CD4-positive, alpha-beta T cell treated with Interleukin-6 for 4 hours (primary cell): ENCODE measurements at places on chromosomes 5 and 9.
A peak's percentile ranks its signal among the peaks of the same experiment; 100 is the strongest.

DNA sequence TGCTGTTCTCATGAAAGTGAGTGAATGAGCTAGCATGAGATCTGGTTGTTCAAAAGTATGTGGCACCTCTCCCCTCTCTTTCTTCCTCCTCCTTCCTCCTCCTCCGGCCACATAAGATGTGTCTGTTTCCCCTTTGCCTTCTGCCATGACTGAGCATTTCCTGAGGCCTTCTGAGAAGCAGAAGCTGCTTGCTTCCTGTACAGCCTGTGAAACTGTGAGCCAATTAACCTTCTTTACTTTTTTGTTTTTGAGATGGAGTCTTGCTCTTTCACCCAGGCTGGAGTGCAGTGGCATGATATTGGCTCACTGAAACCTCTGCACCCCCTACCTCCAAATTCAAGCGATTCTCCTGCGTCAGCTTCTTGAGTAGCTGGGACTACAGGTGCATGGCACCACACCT is 6.1 kb downstream of the S100Z start:
- peak; percentile 57 for DNase-seq

- no peak for DNase-seq
Observed at GRCh38 chr9:110900917-110901316, 137.4 kb downstream of the LPAR1 start.

DNA sequence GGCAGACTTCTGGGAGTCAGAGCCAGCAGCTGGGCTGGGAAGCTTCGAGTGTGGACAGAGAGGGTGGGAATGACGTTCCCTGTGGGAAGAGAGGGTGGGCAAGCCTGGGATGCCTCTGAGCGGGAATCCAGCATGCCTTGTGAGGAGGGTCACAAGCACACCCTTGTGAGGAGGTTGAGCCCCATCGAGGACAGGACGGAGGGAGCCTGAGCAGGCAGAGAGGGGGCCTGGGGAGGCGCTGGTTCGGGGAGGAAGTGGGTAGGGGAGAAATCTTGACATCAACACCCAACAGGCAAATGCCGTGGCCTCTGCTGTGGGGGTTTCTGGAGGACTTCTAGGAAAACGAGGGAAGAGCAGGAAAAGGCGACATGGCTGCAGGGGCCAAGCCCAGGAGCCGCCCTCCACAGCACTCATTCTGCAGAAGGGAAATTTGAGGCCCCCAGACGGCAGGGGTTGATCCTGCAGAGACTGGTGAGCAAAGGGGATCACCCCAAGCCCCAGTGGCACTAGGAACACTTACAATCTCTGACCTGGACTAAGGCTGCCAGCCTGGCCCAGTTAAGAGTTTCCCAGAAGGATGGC is 1.1 kb upstream of the IL13 start:
- no peak for DNase-seq

GRCh38 chr5:163453705-163454104 is 6.2 kb downstream of the NUDCD2 start:
- no peak for DNase-seq

GRCh38 chr5:180159756-180160155 is 49.3 kb downstream of the RASGEF1C start:
- DNase-seq: no peak

- no peak for DNase-seq
Observed at GRCh38 chr5:120550358-120550757, 86.3 kb downstream of the PRR16 start.

DNA sequence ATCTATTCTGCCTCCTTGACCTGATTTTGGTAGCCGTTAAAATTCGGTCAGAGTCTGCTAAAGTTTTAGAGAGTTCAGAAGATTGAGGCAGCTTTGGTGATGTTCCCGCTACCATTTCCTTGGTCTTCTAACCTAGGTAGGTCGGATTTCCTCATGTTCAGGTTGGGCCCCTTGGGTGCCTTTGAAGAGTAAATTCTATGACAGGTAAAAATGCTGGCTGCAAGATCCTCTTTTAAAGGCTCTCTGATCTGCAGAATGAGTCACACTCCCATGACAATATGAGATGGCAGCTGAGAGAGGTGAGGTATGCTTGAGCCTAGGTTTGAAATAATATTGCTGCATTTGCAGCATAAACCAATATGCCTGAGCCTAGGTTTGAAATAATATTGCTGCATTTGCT is 198.9 kb downstream of the TSSK1B start:
- no peak for DNase-seq

- peak; percentile 5 for DNase-seq
Observed at GRCh38 chr9:7967093-7967827, 167.7 kb upstream of the DMAC1 start.

DNA sequence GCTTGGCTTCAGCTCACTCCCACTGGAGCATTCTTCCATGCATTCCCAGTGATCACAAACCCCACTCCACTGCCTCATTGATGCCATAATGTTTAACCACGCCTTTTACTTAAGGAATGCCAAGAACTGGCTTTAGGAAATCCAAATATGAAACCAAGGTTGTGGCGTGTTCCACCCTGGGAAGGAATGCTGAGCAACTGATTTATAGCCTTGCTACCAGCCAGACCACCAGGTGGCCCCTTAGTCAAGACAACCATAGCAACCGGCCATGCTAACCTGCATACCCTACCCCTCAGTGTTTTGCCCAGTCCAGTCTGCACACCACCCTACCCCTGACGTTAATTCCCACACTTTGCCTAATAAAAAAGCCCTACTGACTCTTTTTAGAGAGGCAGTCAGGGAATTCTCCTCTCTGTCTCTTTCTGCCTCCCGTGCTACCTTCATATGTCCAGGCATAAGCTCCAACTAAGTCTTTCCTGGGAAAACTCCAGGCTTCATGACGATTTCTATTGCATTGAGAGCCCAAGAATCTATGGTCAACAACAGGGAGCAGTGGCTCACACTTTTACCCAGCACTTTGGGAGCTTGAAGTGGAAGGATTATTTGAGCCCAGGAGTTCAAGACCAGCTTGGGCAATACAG is 27.0 kb upstream of the PRRC2B start:
- peak; percentile 40 for DNase-seq

DNA sequence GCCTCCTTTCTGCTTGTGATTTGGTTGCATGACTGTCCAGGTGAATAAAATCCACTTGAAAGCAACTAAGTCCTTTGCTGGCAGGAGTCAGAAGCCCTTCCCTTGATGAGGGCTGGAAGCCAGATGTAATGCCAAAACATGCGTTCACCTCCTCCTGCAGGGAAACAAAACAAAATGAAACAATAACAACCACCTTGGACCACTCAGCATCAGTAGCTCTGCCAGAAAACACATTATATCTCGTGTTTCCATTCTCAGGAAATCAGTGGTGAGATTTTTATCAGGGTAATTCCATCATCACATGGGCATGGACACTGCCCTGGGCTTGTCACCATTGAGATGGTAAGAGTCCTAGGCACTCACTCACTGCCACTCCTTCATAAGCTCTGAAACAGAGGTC is 350.3 kb upstream of the ACTBL2 start:
- DNase-seq: no peak

DNA sequence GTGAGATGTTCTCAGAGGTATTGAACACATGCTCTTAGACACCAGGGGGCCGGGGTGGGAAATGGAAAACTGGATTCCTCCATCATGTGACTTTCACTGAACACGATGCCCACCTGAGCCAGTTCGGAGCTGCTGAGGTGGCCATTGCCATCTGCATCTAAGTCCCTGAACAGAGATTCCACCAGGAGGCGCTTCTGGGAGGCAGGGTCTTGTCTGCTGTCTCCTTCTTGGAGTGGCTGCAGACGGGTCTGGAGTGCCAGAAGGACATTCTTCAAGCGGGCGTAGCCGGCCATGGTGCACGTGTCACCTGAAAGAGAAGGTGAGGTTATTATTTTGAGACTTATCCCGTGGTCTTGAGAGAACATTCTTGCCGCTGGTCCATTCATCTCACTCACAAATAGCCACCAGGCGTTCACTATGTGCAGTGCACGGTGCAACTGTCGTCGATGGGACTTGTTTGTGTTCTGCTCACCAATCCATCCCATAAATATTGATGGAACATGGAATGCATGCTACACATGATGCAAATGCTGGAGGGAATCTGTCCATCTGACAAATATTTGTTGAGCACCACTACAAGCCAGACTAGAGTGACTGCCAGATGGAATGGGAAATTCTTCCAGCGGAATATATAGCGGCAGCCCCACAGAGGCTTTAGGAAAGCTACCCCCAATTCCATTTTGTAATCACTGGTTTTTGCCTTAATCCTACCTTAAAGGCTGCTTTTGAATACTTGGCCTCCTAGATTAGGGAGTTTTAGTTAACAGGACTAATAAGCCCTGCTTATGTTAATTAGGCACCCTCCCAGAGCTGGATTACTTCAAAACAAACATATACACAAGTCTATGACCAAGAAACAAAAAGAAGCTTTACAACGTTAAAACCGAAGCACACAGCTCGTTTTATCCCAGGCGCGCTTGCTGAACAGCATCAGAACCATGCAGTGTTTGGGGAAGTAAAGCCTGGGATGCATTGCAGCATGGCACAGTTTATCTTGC is 264.8 kb downstream of the HSPA4 start:
- no peak for DNase-seq

DNA sequence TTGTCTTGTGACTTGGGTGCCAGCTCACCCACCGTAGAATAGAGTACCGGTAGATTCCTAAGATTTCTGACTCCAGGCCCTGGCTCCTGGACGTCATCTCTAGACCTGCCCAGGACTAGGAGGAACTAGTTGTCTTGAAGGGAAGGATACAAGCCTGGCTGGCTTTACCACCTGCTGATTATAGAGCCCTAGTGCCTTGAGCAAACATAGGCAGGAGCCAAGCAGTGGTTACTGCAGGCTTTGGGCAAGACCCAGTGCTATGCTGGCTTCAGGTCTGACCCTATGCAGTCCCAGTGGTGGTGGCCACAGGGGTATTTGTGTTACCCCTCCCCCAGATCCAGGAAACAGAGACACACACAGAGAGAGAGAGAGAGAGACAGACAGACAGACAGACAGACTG is 606.2 kb downstream of the PDE4D start:
- DNase-seq: no peak

GRCh38 chr9:10251490-10251889 is 361.3 kb downstream of the PTPRD start:
- DNase-seq: no peak

DNA sequence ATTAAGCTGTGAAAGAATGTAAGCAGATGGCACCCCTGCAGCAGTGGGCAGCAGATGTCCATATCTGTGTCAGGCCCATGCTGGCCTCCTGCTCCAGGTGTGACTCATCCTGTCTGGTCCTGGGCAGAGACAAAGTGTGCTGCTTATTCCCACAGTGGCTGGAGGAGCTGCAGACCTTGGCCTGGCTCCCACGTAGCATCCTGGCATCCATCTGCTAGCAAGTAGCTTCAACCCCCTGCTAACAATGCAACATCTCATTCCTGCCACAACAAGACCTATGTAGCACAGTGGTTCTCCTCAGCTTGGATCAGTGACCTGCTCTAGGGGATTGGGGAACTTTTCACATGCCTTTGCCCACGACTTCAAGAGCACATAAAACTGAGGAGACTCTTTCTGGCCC is 126.4 kb upstream of the SLC12A2 start:
- DNase-seq: no peak

DNA sequence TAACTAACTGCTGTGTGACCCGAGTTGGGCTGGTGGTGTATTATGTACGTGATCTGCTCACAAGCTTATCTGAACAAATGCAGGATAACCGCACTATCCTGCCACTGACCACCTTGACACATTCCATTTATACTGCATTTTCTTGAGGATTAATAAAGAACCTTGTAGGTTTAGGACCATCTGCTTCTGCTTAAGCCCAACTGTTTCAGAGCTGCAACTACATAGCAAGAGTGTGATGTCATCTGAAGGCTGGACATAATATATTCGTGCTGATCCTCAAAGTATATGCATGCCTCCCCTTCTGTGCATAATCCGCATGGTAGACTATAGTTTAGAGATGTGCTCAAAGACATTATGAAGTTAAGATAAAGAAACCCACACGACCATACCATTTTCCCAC is 435.9 kb downstream of the BNC2 start:
- DNase-seq: no peak

GRCh38 chr5:77430726-77431125 is 61.4 kb downstream of the WDR41 start:
- DNase-seq: no peak

DNA sequence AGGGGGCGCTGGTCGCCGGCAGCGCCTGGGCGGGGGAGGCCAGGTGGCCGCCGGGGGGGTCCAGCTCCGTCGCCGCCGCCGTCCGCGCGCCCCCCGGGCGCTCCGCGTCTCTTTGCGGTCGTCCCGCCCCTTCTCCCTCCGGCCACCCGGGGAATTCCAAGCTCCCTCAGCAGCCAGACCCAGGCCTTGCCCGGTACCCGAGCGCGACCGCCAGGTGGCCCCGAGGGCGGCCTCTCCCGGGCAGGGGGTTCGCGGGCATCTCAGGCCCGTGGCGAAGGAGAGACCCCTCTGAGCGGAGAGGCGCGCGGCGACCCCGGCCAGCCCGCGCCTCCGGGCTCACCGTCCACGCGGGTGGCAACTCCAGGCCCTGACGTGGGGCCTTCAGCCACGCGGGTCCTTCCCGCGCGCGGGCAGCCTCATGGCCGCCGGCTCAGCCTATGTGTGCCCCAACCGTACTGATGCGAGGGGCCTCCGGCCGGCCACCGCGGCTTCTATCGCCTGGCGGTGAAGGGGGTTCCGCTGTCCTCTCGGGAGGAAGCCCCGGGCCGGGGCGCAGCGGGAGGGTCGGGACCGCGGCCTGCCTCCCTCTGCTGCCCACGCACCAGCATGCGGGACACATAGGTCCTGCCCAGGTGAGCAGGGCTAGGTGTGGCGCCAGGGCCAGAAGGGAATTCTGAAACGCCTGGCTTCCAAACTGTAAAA is 529 bp upstream of the NRARP start:
- DNase-seq: no peak

DNA sequence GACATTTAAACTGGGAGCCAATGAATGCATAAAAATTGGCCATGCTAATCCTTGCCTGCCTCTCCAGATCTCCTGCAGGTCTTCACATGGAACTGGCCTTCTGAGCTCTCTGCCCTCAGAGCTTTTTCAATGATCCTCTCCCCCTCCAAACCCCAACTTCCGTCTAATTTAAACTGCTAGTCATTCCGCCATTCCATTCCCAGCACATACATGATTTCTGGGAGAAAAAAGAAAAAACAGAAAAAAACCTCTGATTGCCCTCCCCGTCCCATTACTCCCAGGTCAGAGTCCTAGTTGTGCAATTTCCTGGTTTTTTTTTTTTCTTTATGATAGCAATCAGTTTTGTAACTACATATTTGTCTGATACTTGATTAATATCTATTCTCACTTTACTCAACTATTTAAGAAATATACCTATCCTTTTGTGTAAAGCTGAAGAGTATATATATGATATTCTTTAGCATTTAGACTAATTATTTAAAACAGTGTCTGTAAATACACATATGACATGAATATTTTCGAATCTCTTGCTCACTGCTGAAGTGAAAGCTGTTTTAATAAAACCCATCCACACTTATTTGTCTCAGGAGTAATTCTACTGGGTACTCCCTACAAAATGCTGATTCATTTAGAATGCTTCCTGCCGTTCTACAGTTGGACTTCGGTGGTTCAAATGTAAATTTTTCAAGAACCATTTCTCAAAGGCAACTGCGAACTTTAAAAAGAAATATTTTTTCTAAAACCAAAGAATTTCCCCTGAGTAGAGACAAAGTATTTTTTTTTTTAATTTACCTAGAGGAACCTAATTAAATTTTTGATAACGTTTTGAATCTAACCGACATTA is 1.6 kb downstream of the HINT1 start:
- no peak for DNase-seq

- DNase-seq: no peak
Observed at GRCh38 chr5:168227973-168228615, 63.4 kb upstream of the WWC1 start.
